ENCODE measurements at places on chromosomes 11 and 22. TPM values are rescaled to one million over a fixed set of nuclear protein-coding genes. Genes with fewer than 3 reads are reported as not detected.

Gene CBLIF
- not detected for total RNA-seq

Gene SLC22A6
- not detected for total RNA-seq

Gene MAPK8IP1
- 0.39 TPM for total RNA-seq

Gene PNPLA5
- total RNA-seq = not detected

Gene TCIRG1
- 151 TPM for total RNA-seq

Gene LGALS12
- total RNA-seq = not detected

Gene OR6A2
- total RNA-seq = 0.25 TPM

Gene NTM
- not detected for total RNA-seq

Gene PGA5
- not detected for total RNA-seq

Gene DEPDC5
- total RNA-seq = 35.3 TPM

Gene FGF19
- total RNA-seq = 0.09 TPM

Gene TCN2
- 0.32 TPM for total RNA-seq

Gene CCDC73
- total RNA-seq = not detected

Gene ANKK1
- total RNA-seq = 0.07 TPM

Gene HBD
- not detected for total RNA-seq

Gene GTSE1
- total RNA-seq = 39.9 TPM
